ENCODE measurements at places on chromosomes 3 and 15.
A peak's percentile ranks its signal among the peaks of the same experiment; 100 is the strongest.

GRCh38 chr15:45384700-45385099, 6.4 kb upstream of the GATM start:
- DNase-seq = no peak

DNA sequence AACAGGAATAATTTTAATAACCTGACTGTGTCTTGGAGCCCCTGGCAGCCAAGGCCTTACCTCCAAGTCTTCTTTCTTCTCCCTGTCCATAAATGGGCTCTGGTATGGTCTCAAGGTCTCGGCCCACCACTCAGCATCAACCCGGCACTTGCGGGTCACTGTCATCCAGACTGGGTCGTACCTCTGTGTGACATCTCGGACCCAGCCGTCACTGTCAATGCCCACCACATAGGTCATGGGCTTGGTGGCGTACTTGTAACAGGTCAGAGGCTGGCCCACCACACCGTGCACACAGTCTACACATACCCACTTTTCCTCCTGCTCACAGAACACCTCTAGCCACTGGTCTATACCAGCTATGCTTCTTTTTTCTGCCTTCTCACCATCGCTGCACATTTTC, 20.4 kb downstream of the XPC start:
- no peak for DNase-seq

DNA sequence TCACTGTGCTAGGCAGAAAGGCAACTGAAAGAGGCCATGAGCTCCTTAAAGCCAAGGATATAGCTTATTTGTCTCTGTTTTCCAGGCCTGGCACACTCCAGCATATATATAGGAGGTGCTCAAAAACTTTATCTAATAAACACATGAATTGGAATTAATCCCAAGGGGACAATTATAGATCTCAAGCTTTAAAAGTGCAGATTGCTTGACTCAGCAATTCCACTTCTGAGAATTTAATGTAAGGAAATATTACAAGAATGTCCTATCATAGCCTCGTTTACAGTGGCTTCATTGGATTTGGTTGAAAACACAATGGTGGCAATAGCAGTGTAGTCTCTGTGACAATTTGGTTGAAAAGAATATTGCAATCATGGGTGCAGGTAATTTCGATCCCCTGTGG, 267.3 kb downstream of the SHQ1 start:
- no peak for DNase-seq

GRCh38 chr3:54931182-54931581, 3.3 kb upstream of the LRTM1 start:
- no peak for DNase-seq

DNA sequence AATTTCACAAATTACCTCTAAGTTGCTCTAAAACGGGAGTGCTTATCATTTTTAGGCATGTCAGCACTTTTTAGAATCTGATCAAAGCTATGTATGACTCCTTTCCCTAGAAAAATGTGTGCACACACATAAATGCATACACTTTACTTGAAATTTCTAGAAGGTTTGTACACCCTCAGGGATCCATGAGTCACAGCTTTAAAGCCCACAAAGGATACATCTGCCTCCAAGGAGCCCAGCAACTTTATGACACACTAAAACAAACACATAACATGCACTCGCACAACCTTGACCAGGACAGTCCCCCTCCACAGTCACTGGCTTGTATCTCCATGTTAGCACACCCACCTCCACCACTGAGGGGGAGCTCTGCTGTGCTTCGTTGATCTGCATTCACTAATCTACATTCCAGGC, 722.0 kb upstream of the CFAP20DC start:
- DNase-seq = peak; percentile 19

DNA sequence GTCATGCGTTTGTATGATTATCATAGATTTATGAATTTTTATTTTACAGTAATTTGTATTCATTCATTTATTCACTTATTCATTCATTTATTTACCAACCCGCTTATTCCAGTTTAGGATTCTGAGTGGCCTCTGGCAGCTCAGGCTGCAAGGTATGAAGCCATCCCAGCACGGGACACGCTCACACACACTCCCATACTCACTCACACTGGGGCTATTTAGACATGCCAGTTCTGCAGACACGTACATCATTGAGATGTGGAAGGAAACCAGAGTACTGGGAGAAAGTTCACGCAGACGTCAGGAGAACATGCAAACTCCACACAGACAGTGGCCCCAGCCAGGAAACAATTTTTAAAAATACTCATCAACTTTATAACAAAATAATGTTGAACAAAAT, 5.1 kb downstream of the CDIN1 start:
- DNase-seq = no peak

Measured in H54 (cell line).